ENCODE measurements at places on chromosomes 7 and 10. TPM values are rescaled to one million over a fixed set of nuclear protein-coding genes. Genes with fewer than 3 reads are reported as not detected.

GRCh38 chr10:116690356-116691322, 51.7 kb downstream of the HSPA12A start:
- DNase-seq, result no peak

- no peak for DNase-seq
These were observed 100.3 kb downstream of the GRM8 start for GRCh38 chr7:127152423-127152822.

GRCh38 chr10:46239993-46240683, 46.7 kb upstream of the ANTXRL start:
- no peak for DNase-seq

GRCh38 chr10:62098278-62099121, 170.1 kb downstream of the RTKN2 start:
- no peak for DNase-seq

- no peak for DNase-seq
These were observed 145.3 kb downstream of the RPS24 start for GRCh38 chr10:78178940-78179339.

DNA sequence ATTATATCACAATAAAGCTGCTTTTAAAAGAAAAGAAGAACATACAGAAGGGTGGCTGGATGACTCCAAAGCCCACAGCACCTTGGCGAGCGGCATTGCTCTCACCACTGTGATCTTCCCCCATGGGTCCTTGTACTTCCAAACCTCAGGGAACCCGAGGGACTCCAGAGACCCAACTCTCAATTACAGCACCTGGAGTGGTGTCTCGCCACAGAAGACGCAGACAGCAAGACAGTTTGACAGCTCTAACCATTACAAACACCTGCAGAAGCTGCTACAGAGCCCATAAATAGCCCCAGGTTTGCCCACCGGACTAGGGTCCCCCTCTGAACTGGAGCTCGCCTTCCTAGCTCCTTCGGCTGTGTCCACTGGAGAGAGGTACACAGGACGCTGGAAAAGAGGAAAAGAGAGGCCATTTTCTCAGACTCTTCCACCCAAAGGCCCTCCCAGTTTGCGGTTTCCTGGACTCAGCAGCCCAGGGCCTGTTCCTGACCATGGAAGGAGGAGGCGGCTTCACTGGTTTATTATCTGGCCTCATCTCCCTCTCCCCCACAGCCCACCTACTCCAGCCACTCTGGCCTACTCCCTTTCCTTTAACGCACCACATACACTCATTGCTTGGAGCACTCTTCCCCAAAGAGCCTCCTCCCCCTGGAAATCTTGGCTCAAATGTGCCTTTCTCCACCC, 1.9 kb downstream of the PIK3AP1 start:
- DNase-seq, result no peak

DNA sequence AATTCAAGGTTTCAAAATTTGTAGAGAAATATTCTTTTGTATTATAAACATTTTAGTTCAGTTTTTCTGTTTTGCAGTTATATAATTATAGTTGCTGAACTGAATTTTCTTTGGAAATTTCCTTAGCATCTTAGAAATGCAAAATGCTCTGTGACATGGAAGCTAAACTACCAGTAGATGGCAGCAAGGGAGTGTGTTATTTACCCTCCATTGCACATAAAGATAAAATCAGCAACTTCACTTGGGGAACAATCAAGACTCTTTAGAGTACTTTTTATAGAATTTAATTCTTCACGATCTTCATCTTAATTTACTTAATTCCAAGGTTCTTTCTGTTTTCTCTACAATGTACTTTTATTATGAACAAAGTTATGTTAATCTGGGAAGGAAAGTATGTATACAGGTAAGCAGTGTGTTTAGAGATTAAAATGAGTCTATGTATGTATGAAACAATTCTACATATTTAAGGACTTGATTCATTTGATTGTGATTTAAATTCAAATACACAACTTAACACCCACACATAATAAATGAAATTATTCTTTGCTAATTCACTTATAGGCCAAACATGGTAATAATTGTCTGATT, 404.2 kb downstream of the THSD7A start:
- peak; percentile 2 for DNase-seq

DNA sequence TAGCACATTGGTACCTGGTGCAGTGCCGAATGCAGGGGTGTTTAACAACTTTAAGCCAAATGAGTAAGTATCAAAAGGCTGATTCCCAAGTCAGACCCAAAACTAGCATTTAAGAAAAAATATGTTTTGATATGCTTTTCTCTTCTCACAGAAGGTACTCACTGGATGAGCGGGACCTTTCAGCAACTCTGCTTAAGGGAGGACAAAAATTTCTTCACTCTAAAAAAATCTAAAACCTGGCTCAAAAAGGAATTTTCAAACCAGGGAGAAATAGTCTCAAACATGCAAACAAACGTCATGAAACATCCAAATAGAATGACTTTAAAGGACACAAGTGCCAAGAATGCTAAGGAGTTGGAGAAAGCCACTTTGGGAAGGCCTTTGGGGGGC, 962.1 kb downstream of the KCNMA1 start:
- no peak for DNase-seq

Gene CALHM1
- polyA plus RNA-seq, result not detected

DNA sequence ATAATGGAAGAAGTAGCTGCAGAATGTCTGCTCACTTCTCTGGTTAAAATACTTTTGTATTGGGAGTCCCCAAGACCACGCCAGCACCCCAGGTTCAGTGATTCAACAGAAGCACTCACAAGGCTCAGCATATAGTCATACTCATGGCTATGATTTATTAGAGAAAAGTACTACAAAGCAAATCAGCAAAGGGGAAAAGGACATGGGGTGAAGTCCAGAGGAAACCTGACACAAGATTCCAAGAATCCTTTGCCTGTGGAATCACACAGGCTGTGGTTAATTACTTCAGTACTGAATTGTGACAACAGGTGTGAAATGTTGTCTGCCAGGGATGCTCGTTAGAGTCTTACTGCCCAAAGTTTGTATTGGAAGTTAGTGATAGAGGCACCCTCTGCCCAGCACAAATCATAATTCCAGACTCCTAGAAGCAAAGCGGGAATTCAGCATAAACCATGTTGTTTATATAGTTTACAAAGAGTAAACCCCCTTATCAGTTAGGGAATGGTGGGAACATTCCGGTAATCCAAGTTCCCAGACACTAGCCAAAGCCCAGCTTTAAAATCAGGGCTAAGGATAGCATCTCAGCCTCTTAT, 79.4 kb downstream of the HYCC1 start:
- no peak for DNase-seq

DNA sequence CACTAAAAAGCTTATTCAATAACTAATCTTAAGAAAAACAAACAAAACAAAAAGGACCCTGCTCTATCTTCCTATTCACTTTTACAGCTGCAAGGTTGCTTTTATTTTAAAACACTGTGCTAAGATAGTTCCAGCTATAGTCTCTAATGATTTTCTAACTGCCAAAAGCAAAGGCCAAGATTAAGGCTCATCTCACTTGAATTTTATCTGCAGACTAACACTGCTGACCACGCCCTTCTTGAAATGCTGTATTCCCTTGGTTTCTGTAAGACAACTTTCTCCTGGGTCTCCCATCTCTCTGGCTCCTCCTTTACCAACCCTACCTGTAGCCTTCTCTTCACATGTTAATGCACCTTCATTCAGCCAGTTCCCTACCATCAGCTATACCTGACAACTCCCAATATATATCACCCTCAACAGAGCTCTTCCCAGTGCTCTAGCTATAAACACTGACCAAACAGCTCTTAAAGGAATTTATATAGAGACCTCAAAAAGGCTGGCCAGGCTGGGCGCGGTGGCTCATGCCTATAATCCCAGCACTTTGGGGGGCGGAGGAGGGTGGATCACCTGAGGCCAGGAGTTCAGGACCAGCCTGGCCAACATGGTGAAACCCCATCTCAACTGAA, 11.7 kb downstream of the SRPK2 start:
- no peak for DNase-seq

DNA sequence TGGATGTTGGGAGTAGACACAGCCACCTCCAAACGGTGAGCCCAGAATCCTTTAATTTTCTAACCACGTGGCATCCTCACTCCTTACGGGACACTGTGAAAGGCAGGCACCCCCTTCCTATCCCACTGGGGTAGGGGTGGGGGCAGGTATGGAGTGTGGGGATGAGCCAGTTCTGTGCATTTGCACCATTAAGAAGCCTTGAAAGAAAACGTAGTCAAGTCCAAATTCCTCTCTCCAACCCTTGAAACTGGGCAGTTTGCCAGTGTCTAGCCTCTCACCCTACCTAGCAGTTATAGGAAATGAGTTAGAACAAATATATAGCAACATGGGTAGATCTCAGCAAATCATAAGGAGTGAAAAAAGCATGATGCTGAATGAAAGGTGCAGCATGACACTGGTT, 92.4 kb upstream of the LEP start:
- DNase-seq, result no peak

Gene LRRC18
- polyA plus RNA-seq, result not detected

DNA sequence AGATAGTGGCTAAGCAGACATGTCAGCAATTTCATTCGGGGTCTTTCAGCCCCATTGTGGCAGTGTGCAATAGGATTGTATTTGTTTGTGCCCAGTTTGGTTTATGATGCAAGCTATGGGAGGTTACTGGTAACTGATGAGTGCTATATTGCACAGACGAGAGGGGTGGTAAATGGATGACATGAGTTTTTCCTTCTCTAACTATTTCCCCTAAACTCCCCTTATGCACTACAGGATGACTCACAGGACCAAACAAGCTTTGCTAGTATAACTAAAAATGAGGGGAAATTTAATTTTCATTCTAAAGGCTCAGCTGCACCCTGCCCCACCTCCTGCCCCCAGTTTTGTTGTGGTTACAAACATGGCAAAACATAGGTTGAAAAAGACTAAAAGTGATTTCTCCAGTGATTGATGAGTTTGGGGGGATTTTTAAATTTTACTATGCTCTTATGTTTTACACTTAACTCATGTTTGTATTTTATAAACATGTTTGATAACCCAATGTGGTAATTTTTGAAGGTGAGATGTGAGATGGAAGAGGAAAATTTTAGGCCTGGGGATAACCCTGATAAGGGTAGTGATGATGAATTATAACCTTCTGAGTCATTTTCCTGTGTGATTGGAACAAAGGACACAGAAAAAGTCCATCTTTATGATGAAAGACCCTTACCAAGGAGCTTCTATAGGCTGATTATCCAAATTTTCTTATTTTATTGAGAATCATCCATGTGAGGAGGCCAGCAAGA, 60.8 kb upstream of the NAMPT start:
- DNase-seq, result no peak

- no peak for DNase-seq
These were observed 626 bp downstream of the PRPF18 start for GRCh38 chr10:13587391-13587790.

- DNase-seq, result no peak
These were observed 68.7 kb downstream of the GNA12 start for GRCh38 chr7:2775376-2775775.

DNA sequence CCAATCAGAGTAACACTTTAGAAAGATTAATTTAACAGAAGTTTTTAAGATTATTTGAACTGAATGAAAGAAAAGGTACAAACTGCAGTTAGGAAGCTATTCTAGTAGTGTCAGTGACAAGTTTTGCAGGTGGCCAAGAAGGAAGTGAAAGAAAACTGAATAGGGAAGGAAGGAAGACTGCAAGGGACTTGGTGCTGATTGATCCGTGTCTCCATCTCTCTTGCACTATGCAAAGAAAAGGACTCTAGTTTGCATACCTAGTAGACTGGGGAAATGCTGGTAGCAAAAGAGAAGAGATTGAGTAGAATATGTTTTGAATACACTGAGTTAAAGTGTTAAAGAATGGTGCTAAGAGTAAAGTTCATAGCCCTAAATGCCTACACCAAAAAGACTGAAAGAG, 33.0 kb downstream of the OR6V1 start:
- no peak for DNase-seq

GRCh38 chr7:116167177-116167576, 43.2 kb upstream of the TES start:
- DNase-seq, result no peak

Gene CCDC172
- not detected for polyA plus RNA-seq

Gene SLC18A3
- not detected for polyA plus RNA-seq

GRCh38 chr10:71729161-71729636, 9.6 kb upstream of the C10orf105 start:
- no peak for DNase-seq

- DNase-seq, result no peak
These were observed 22.5 kb upstream of the REEP3 start for GRCh38 chr10:63498665-63499064.

DNA sequence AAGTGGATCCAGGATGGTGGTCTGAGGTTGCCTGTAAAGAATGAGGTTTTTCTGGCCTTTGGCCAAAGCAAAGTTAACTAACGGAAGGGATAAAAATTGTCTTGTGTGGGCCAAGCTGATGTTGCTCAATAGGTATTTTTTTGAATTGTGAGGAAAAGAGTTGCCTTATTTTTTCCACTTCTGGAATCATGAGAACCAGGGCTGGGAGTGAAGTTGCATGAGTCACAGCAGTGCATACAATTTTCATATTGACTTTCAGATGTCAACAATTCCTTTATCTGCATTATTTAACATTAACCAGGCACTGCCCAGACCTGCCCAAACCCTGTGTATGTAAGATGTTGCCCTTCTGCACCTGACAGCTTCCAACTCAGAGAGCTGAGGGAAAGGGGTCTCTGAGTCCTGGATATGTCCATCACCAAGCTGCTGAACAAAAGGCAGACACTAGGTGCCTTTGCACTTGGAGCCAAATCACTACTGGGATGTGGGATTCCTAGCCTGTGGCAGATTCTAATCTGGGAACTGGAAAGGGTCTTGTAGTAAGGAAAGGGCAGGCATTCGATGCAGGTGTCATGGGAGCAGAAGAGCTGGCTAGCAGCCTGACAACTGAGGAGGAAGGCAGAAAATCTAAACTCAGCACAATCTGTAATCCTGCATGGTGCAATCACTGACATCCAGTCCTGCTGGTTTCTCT, 52.3 kb upstream of the SLC35B4 start:
- DNase-seq, result no peak

- DNase-seq, result no peak
These were observed 92.5 kb downstream of the KLF6 start for GRCh38 chr10:3692387-3692999.

- DNase-seq, result no peak
These were observed 149.1 kb upstream of the NRG3 start for GRCh38 chr10:81725851-81726250.

GRCh38 chr10:121440461-121440860, 157.8 kb downstream of the FGFR2 start:
- no peak for DNase-seq

GRCh38 chr10:84534168-84534567, 205.8 kb downstream of the CCSER2 start:
- DNase-seq, result no peak

GRCh38 chr10:108901781-108902618, 1021.3 kb downstream of the XPNPEP1 start:
- DNase-seq, result no peak
